Natural killer cell (primary cell): ENCODE measurements at places on chromosomes 2 and 18.

GRCh38 chr2:71100195-71100964 is 29.6 kb downstream of the MCEE start:
- DNase-seq, result no peak

- no peak for DNase-seq
Observed at GRCh38 chr2:229268626-229269025, 2.5 kb downstream of the PID1 start.

DNA sequence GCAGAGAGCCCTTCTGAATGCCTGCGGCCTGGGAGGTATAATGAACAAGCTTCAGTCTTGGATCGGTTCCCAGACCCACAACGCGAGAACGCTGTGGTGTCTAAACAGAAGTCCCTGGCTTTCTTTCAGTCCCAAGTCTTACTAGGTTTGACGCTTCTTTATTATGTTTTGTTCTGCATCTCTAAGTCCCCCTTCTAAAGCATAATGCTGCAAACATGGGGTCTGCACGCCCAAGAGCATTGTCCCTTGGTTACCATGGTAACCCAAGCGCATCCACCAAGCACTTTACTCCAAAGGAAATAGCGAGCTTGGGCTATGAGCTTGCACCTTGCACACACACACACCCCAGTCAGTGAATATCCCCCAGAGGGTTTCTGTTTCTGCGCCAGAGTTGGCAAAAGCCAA is 193.7 kb downstream of the INO80D start:
- no peak for DNase-seq

- no peak for DNase-seq
Observed at GRCh38 chr2:80252294-80252986, 52.1 kb downstream of the LRRTM1 start.

- no peak for DNase-seq
Observed at GRCh38 chr2:11366326-11366741, 21.9 kb upstream of the ROCK2 start.

GRCh38 chr2:101556033-101556459 is 81.1 kb upstream of the RFX8 start:
- no peak for DNase-seq

DNA sequence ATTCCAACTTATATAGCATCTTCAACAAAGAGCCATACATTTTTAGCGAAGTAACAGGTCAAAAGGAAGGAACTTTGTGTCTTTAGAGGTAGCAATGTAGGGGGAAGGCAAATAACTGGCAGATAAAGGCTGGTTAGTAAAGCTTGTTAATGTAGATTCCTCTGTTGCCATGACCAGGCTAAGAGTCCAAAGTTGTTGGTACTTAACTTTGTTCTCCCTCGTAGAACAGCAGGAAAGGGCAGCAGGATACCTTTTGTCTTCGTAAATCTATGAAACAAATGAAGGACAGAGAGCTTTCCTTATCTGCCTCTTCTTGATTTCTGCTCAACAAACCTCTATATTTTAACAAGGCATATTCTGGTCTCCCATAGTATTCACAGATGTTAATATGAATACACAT is 18.6 kb downstream of the ZBTB14 start:
- no peak for DNase-seq
